ENCODE measurements at places on chromosomes 7 and 10. TPM values are rescaled to one million over a fixed set of nuclear protein-coding genes. Genes with fewer than 3 reads are reported as not detected.
A peak's percentile ranks its signal among the peaks of the same experiment; 100 is the strongest.

DNA sequence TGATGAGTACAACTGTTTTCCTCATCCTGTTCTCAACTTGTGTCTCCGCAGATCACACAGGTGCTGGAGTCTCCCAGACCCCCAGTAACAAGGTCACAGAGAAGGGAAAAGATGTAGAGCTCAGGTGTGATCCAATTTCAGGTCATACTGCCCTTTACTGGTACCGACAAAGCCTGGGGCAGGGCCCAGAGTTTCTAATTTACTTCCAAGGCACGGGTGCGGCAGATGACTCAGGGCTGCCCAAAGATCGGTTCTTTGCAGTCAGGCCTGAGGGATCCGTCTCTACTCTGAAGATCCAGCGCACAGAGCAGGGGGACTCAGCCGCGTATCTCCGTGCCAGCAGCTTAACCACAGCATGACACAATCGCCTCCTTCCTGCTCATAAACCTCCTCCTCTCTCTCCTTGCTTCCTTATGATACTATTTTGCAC lies 126.7 kb upstream of the PRSS58 start:
- no peaks in the 10 kb centered on the region for H3K27me3 ChIP-seq
- DNase-seq, result peak; percentile 68
- H3K4me3 ChIP-seq, result peak overlapping the region; percentile 21
- no peaks in the 10 kb centered on the region for H3K36me3 ChIP-seq
- peaks cover 36% of the 10 kb centered on the region for H3K4me1 ChIP-seq
- peak overlapping the region; percentile 69 for H3K27ac ChIP-seq

DNA sequence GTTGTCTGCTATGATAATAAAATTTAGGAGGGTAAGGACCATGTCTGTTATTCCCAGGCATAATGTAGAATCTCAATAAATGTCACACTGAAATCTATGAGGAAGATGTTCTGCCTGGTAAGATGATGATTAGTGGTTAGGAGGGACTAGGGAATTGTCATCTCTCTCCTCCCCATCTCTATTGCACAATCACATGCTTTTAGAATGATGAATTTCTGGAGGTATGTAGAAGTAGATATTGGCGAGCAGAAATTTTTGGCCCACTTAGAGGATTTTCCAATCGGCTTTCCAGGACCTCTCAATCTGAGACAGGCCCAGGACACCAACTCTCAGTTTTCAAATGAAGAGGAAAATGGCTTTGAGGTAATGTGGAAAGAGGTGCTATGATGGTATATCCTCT lies 2.0 kb upstream of the PITX3 start:
- H3K4me1 ChIP-seq, result peaks cover 44% of the 10 kb centered on the region
- peaks cover 7% of the 10 kb centered on the region for H3K36me3 ChIP-seq
- DNase-seq, result no peak
- no peak overlapping the region for H3K27ac ChIP-seq
- peaks cover 35% of the 10 kb centered on the region for H3K27me3 ChIP-seq

- H3K4me1 ChIP-seq, result no peaks in the 10 kb centered on the region
- no peak for DNase-seq
- no peaks in the 10 kb centered on the region for H3K36me3 ChIP-seq
- H3K27me3 ChIP-seq, result no peaks in the 10 kb centered on the region
- no peak overlapping the region for H3K27ac ChIP-seq
Measured at GRCh38 chr7:117169907-117170306, 153.0 kb downstream of the WNT2 start.

GRCh38 chr7:121810831-121811672 lies 61.9 kb upstream of the PTPRZ1 start:
- H3K4me1 ChIP-seq, result no peaks in the 10 kb centered on the region
- H3K27me3 ChIP-seq, result no peaks in the 10 kb centered on the region
- no peaks in the 10 kb centered on the region for H3K36me3 ChIP-seq
- no peak overlapping the region for H3K27ac ChIP-seq

DNA sequence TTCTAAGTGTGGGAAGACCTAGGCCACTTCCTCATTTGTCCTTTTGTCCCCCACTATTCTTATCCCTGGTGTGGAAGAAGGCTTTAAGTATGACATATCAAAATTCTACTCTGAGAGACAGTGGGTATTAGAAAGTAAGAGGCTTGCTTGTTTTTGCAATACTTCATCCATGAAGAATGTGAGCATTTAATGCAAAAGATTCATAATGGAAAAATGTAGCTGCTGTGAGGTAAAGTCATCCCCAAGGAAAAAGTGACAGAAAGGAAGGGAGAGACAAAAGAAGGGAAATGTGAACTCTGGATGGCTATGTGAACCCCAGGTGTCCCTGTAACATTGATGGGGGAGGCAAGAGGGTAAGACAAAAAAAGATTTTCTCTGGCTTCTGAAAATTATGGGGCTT lies 607.5 kb downstream of the SORCS1 start:
- DNase-seq, result no peak
- H3K27me3 ChIP-seq, result no peaks in the 10 kb centered on the region
- no peaks in the 10 kb centered on the region for H3K36me3 ChIP-seq
- H3K27ac ChIP-seq, result no peak overlapping the region

GRCh38 chr7:1130021-1130990 lies 29.7 kb downstream of the ZFAND2A start:
- no peaks in the 10 kb centered on the region for H3K27me3 ChIP-seq
- H3K27ac ChIP-seq, result no peak overlapping the region
- no peak overlapping the region for H3K4me3 ChIP-seq
- DNase-seq, result no peak

- peaks cover 41% of the 10 kb centered on the region for H3K27me3 ChIP-seq
- H3K4me1 ChIP-seq, result no peaks in the 10 kb centered on the region
- H3K4me3 ChIP-seq, result no peak overlapping the region
- DNase-seq, result no peak
- no peaks in the 10 kb centered on the region for H3K36me3 ChIP-seq
- no peak overlapping the region for H3K27ac ChIP-seq
Measured at GRCh38 chr7:128922496-128923410, 12.2 kb upstream of the KCP start.

DNA sequence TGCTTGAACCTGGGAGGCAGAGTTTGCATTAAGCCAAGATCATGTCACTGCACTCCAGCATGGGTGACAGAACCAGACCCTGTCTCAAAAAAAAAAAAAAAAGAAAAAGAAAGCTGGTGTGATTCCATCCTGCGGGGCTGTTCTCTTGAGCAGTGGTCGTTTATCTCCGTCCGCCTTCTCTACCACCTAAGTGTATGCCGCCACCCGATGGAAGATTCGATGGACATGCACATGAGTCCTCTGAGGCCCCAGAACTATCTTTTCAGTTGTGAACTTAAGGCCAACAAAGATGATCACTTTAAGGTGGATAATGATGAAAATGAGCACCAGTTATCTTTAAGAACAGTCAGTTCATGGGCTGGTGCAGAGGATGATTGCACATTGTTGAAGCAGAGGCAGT lies 65.7 kb downstream of the ABRAXAS2 start:
- H3K4me3 ChIP-seq, result no peak overlapping the region
- no peaks in the 10 kb centered on the region for H3K27me3 ChIP-seq
- no peak for DNase-seq
- H3K36me3 ChIP-seq, result no peaks in the 10 kb centered on the region

- no peak overlapping the region for H3K27ac ChIP-seq
- H3K4me3 ChIP-seq, result no peak overlapping the region
- no peaks in the 10 kb centered on the region for H3K4me1 ChIP-seq
- H3K36me3 ChIP-seq, result no peaks in the 10 kb centered on the region
Measured at GRCh38 chr7:35366167-35367155, 112.6 kb upstream of the TBX20 start.

- H3K27ac ChIP-seq, result no peak overlapping the region
- no peak overlapping the region for H3K4me3 ChIP-seq
- H3K4me1 ChIP-seq, result peaks cover 2% of the 10 kb centered on the region
- H3K27me3 ChIP-seq, result no peaks in the 10 kb centered on the region
- H3K36me3 ChIP-seq, result peaks cover 38% of the 10 kb centered on the region
- no peak for DNase-seq
Measured at GRCh38 chr7:129719980-129720732, 108.6 kb downstream of the NRF1 start.

DNA sequence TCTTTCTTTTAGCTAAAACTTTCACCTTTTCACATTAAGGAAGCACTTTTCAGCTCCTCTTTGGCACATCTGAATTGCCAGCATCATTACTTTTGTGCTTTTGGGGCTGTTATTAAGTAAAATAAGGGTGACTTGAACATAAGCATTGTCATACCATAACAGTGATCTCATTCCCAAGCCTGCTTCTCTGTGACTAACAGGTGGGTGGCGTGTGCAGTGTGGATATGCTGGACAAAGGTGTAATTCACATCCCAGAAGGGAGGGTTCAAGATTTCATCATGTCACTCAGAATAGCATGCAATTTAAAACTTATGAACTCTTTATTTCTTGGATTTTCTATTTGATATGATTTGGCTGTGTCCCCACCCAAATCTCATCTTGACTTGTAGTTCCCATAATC lies 517.4 kb upstream of the MKI67 start:
- no peaks in the 10 kb centered on the region for H3K27me3 ChIP-seq
- H3K4me1 ChIP-seq, result no peaks in the 10 kb centered on the region
- H3K27ac ChIP-seq, result no peak overlapping the region
- H3K36me3 ChIP-seq, result no peaks in the 10 kb centered on the region
- DNase-seq, result no peak

- no peak overlapping the region for H3K4me3 ChIP-seq
- no peak overlapping the region for H3K27ac ChIP-seq
- no peaks in the 10 kb centered on the region for H3K4me1 ChIP-seq
- H3K27me3 ChIP-seq, result no peaks in the 10 kb centered on the region
- DNase-seq, result no peak
- no peaks in the 10 kb centered on the region for H3K36me3 ChIP-seq
Measured at GRCh38 chr7:11810043-11810625, 21.9 kb downstream of the THSD7A start.

GRCh38 chr7:134197345-134197744 lies 70.2 kb downstream of the LRGUK start:
- H3K27me3 ChIP-seq, result no peaks in the 10 kb centered on the region
- H3K4me1 ChIP-seq, result no peaks in the 10 kb centered on the region
- DNase-seq, result no peak
- H3K36me3 ChIP-seq, result no peaks in the 10 kb centered on the region
- H3K27ac ChIP-seq, result no peak overlapping the region

GRCh38 chr10:99372546-99373271 lies 43.6 kb downstream of the CNNM1 start:
- no peak overlapping the region for H3K27ac ChIP-seq
- no peak overlapping the region for H3K4me3 ChIP-seq
- DNase-seq, result no peak
- no peaks in the 10 kb centered on the region for H3K36me3 ChIP-seq
- H3K4me1 ChIP-seq, result peaks cover 11% of the 10 kb centered on the region

- peaks cover 5% of the 10 kb centered on the region for H3K27me3 ChIP-seq
- H3K4me1 ChIP-seq, result peaks cover 41% of the 10 kb centered on the region
- H3K4me3 ChIP-seq, result peak overlapping the region; percentile 51
- DNase-seq, result peak; percentile 85
- peaks cover 3% of the 10 kb centered on the region for H3K36me3 ChIP-seq
Measured at GRCh38 chr7:150357270-150357669, 11.4 kb upstream of the REPIN1 start.

- H3K4me1 ChIP-seq, result no peaks in the 10 kb centered on the region
- H3K27me3 ChIP-seq, result no peaks in the 10 kb centered on the region
- no peak overlapping the region for H3K27ac ChIP-seq
- H3K4me3 ChIP-seq, result no peak overlapping the region
- DNase-seq, result no peak
- H3K36me3 ChIP-seq, result no peaks in the 10 kb centered on the region
Measured at GRCh38 chr10:83076443-83076842, 1062.9 kb upstream of the GHITM start.

DNA sequence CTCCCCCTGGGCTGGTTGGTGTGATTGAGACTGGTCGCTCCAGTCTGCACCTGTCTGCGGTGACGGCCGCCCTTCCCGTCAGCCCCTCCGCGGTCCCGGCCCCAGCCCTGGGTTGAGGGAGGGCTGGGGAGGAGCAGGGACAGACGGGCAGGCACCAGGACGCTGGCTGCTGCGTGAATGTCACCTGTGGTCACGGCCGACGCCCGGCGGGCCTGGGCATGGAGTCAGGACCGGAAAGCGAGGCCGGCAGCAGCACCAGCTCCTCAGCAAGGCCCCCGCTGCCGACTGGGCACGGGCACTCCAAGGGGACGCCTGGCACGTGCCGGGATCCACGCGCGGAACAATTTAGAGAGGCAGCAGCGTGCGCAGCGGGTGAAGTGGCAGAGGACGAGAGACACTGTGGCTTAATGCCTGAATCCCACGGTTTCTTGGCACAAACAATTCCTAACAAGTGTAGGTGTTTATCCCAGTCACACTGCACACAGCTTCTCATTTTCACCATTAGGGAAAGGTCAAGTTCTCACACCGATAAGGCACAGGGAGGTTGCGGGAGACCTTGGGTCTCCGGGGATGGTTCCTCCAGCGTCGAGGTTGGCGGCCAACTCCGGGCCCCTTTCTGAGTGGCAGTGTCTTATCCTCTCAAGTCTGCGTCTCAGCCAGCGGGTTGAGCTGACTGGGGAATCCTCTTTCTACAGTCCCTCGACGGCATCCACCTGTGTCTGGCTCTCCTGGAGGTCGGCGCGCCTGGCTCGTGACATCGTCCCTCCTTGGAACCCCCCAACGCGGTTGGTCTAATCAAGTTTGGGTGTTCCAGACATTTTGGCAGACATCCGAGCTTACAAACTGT lies 66.4 kb upstream of the ADGRA1 start:
- no peak for DNase-seq
- H3K4me3 ChIP-seq, result no peak overlapping the region
- no peaks in the 10 kb centered on the region for H3K4me1 ChIP-seq
- no peaks in the 10 kb centered on the region for H3K36me3 ChIP-seq
- no peaks in the 10 kb centered on the region for H3K27me3 ChIP-seq

DNA sequence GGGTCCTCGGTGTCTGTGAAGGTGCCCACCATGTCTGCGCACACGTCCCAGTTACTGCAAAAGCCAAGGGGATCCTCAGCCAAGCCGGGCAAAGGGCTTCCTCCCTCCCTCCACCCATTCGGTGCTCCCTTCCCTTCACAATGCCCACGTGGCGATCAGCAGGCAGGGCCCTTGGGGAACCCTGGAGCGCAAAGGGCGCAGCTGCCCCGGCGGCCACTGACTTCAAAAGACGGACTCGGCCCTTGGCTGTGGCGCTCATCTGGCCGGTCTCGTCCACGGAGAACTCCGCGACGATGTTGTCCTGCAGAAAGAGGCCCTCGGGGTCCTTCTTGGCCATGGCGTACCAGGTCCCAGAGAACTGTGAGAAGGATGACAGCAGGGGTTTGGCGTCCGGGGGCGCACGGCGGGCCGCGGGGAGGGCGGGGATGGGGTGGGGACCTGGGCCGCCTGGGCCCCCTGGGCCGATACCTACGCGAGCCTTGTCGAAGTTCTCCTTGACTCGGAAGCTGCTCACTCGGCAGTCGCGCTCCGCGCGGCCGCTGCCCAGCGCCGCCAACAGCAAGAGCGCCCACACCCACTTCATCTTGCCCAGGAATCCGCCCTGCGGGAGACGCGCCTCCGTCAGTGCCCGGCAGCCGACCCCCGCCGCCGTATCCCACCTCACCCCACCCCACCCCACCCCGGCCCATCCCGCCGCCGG lies 439 bp downstream of the RBP4 start:
- peaks cover 40% of the 10 kb centered on the region for H3K27me3 ChIP-seq
- no peaks in the 10 kb centered on the region for H3K4me1 ChIP-seq
- H3K36me3 ChIP-seq, result no peaks in the 10 kb centered on the region
- H3K4me3 ChIP-seq, result no peak overlapping the region

GRCh38 chr7:144534196-144534595 lies 130.7 kb upstream of the NOBOX start:
- no peaks in the 10 kb centered on the region for H3K4me1 ChIP-seq
- no peak for DNase-seq
- no peaks in the 10 kb centered on the region for H3K36me3 ChIP-seq
- H3K4me3 ChIP-seq, result no peak overlapping the region
- no peaks in the 10 kb centered on the region for H3K27me3 ChIP-seq
- no peak overlapping the region for H3K27ac ChIP-seq

GRCh38 chr10:59229441-59229840 lies 53.0 kb downstream of the PHYHIPL start:
- H3K4me3 ChIP-seq, result no peak overlapping the region
- no peaks in the 10 kb centered on the region for H3K36me3 ChIP-seq
- H3K27ac ChIP-seq, result no peak overlapping the region

The COX19 gene
- 16.8 TPM for total RNA-seq

The FLNC gene
- total RNA-seq, result not detected

The CYP3A4 gene
- total RNA-seq, result not detected

The SPRN gene
- not detected for total RNA-seq
